Stimulated activated CD8-positive, alpha-beta memory T cell treated with anti-CD3 and anti-CD28 coated beads, Interleukin-4, amount 100 ng/mL, for 4 hours (primary cell): ENCODE measurements at places on chromosomes 6 and 20.

- DNase-seq, result no peak
Observed at GRCh38 chr6:169853196-169854082, 102.0 kb downstream of the ERMARD start.

- no peak for DNase-seq
Observed at GRCh38 chr6:3729603-3730344, 21.7 kb downstream of the PXDC1 start.

DNA sequence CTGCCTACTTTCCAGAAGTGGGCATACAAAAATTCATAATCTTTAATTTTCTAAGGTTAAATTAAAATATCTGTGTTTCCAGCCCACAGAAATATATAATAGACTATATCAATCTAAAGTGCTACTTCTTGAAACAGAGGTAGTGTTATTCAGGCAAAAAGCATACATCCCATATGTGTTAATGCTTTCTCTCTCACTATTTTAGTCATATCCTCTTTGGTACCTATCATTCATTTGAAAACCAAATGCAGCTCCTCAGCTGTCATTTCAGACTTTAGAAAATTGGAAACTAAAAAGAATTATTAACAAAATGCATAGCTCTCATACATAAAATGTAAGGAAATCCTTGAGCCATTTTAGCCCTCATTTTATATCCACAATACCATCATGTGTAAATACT, 925 bp downstream of the FHL5 start:
- no peak for DNase-seq

DNA sequence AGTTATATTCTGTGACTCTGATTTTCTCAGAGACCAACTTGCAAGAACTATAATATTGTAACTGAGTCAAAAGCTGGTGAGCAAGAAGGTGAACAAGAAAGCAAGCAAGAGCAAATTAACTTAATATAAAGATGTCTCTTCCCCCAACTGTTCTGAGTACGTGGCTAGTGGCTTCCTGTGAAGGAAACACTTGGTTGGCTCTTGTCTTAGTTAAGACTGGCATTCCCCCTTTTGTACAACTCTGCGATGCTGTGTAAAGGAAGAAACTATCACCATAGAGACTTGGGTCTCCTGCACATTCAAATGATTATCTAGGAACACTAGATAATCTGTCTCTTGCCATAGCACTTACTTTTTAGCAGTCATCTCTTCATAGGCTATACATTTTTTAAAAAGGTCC, 47.3 kb upstream of the TNFAIP3 start:
- DNase-seq, result no peak

GRCh38 chr20:51876313-51876940, 74.1 kb upstream of the SALL4 start:
- DNase-seq, result no peak

GRCh38 chr20:43700627-43701026, 26.2 kb downstream of the GTSF1L start:
- no peak for DNase-seq

DNA sequence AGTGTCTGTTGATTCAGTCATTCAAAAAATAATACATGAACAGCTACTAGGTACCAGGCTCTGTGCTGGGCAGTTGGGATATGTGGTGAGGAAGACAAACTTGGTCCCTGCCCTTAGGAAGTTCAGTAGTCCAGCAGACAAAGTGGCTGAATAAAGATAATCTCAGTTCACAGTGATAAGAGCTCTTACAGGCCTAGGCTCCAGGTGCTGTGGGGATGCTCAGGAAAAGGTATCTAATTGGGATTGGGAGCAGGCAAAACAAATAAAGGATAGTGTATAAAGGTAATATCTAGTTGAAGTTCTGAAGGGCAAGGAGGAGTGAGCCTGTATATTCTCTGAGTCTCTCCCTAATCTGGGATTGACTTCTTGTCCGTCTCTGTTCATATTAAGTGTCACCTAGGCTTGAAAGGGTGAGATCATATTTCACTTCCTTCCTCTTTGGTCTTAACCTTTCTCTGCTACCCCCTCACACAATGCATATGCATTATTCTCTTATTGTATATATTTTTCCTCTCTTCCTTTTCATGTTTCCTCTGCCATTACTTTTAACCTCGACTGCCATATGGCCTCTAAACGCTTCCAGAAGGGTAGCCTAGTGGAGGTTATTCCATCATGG, 13.5 kb downstream of the PTPN1 start:
- no peak for DNase-seq

- DNase-seq, result no peak
Observed at GRCh38 chr6:84492241-84493165, 265.1 kb upstream of the CEP162 start.

GRCh38 chr20:50580016-50580747, 70.0 kb downstream of the PTPN1 start:
- DNase-seq, result peak; percentile 13

GRCh38 chr6:169487579-169488436, 214.0 kb downstream of the WDR27 start:
- DNase-seq, result no peak
